Activated T-helper 17 cell treated with anti-CD3 and anti-CD28 coated beads, Interleukin-2, amount 50 U/mL, for 72 hours (primary cell): ENCODE measurements at places on chromosomes 16 and 17.
A peak's percentile ranks its signal among the peaks of the same experiment; 100 is the strongest.

- peaks cover 38% of the 10 kb centered on the region for H3K36me3 ChIP-seq
- ATAC-seq: peak; percentile 64
- H3K4me1 ChIP-seq: peaks cover 67% of the 10 kb centered on the region
- H3K27me3 ChIP-seq: no peaks in the 10 kb centered on the region
Observed at GRCh38 chr16:84600343-84601229, 17.3 kb downstream of the COTL1 start.

DNA sequence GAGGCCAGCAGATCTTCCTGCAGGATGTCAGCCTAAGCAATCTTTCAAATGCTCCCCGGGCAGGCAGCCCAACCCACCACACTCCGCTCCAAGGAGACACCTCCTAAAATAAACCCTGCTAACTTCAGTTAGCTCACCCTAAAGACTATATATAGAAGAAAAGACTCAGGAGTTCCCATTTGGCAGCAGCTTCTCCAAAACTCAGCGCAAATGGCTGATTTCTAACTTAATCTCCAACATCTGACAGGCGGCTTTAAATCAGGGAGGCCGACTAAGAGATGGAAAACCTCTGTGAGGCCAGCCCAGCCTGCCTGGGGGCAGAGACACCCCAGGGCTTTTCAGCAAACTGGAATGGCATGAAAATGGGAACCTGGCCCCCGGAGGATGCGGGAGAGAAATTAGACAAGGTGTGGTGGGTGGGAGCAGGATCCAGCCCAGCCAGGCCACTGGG, 91.6 kb downstream of the XYLT1 start:
- H3K36me3 ChIP-seq: no peaks in the 10 kb centered on the region
- H3K27ac ChIP-seq: peak overlapping the region; percentile 36
- ATAC-seq: no peak
- H3K4me1 ChIP-seq: peaks cover 40% of the 10 kb centered on the region
- H3K4me3 ChIP-seq: no peak overlapping the region

GRCh38 chr17:55442953-55443683, 21.5 kb upstream of the MMD start:
- H3K36me3 ChIP-seq: no peaks in the 10 kb centered on the region
- H3K4me1 ChIP-seq: no peaks in the 10 kb centered on the region
- no peak overlapping the region for H3K4me3 ChIP-seq
- peaks cover 3% of the 10 kb centered on the region for H3K27me3 ChIP-seq

DNA sequence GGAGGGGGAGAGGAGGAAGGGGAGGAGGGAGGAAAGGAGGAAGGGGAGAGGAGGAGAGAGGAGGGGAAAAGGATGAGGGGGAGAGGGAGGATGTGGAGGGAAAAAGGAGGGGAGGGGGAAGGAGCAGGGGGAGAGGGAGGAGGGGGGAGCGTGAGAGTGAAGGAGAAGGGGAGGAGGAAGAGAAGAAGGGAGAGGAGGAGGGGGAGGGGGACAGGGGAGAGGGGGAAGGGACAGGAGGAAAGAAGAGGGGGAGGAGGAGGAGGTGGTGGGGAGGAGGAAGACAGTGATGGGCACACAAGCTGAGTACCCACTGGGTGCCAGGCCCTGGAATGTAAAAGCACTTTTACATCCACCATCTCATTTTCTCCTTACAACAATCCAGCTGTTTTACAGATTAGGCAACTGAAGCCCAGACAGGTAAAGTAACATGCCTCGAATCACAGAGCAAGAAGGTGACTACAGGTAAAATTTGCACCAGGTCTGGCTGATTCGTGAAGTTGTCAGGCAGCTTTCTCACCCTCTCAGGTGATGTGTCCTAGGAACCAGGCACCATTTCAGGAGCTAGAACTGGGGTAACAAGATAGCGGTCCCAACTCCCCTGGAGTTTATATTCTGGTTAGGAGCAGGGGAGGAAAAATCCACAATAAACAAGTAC, 10.0 kb upstream of the LITAF start:
- no peaks in the 10 kb centered on the region for H3K36me3 ChIP-seq
- peaks cover 6% of the 10 kb centered on the region for H3K4me1 ChIP-seq
- no peaks in the 10 kb centered on the region for H3K27me3 ChIP-seq
- no peak for ATAC-seq

DNA sequence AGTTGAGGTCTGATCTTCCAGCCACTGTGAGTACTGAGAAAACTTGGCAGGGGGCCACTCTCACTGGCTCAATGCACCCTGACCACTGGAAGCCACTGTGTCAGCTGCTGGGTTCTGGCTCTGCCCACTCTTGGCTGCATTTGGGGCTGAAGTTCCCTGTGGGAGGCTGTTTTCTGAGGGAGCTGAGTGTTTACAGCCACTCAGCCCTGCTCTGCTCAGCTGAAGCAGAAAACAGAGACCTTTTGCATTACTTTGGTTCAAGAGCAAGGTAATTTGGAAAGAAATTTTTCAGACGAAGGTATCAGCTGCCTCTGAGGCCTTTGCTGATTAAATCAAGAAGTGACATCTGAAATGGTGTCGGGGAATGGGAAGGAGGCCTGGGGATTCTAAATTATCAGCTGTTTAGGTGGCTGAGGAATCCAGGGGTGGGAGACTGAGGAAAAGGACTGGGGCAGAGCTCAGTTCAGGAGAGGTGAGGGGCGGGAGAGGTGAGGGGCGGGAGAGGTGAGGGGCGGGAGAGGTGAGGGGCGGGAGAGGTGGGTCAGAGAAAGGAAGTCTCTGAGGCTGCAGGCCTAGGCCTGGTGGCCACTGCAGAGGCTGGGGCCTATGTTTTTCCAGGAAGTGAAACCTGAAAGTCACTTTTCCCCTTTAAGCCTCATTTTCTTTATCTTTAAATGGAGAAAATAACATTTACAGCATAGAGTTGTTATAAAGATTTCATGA, at the start of gene ACSM5:
TSS of gene ACSM5 (plus strand) at position 137 of the 723 bp plus-strand sequence. CDS start 1,951 bp downstream, outside the sequence.
- no peaks in the 10 kb centered on the region for H3K4me1 ChIP-seq
- no peak within 1 kb of the TSS for H3K4me3 ChIP-seq
- H3K27me3 ChIP-seq: peaks cover 14% of the 10 kb centered on the region
- no peak within 1 kb of the TSS for H3K27ac ChIP-seq

DNA sequence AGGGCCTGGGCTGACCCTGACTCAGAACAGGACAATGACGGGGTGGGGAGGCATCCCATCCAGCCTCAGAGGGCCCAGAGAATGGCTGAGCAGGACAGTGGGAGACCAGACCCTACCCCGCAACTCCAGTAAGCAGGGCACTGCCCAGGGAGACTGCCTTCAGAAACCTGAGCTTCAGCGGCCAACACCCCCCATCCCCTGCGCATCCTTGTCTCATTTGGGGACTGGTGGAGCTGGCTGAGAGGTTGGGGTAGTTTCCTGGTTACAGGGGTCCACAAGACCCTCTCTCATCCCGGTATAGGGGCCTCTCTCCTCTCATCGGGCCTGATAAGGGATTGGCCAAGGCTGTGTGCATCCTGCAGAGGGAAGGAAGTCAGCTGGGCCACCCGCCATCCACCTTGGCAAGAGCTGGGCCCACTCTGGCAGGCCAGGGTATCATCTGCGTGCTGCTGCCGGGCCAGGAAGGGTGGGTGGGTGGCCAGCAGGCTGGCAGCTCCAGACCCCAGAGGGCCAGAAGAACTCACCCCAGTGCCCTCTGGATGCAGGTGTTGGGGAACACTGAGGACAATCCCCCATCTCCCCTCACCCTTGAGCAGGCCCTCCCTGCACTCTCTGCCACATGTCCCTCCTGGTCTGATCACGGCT, 229.1 kb downstream of the KATNIP start:
- H3K27ac ChIP-seq: no peak overlapping the region
- H3K4me1 ChIP-seq: no peaks in the 10 kb centered on the region
- no peak overlapping the region for H3K4me3 ChIP-seq
- no peaks in the 10 kb centered on the region for H3K27me3 ChIP-seq
- ATAC-seq: no peak
- H3K36me3 ChIP-seq: no peaks in the 10 kb centered on the region

- H3K4me3 ChIP-seq: peak overlapping the region; percentile 84
- peak overlapping the region; percentile 93 for H3K27ac ChIP-seq
- peak; percentile 93 for ATAC-seq
- H3K36me3 ChIP-seq: no peaks in the 10 kb centered on the region
- peaks cover 22% of the 10 kb centered on the region for H3K4me1 ChIP-seq
Observed at GRCh38 chr17:7204828-7205461, 14.7 kb downstream of the DLG4 start.

DNA sequence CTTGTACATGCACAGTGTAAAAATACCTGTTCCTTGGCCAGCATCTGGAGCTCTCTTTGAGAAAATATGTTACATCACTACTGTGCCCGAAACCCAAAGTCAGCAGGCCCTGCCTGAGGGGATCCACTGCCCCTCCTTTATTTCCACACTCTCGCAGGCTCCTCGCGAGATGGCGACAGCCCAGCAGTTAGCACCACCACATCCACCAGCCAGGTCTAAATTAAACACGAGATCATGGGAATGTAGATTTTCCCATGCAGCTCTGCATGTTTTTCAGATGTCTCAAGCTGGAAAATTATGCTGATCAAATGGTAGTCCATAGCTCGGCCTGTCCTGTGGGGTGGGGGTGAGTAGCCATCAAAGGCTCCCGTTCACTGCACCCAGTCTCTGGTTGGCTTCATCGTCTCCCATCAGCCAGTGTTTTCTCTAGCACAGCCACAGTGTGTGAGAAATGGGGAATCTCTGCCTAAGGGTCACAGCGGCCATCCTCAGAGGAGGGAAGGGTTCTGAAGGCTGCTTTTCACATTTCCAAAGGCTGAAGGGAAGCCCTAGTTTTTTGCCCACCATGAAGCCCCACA, 34.7 kb downstream of the EPN2 start:
- no peak overlapping the region for H3K27ac ChIP-seq
- ATAC-seq: no peak
- peaks cover 8% of the 10 kb centered on the region for H3K4me1 ChIP-seq
- no peaks in the 10 kb centered on the region for H3K36me3 ChIP-seq
- no peak overlapping the region for H3K4me3 ChIP-seq
- peaks cover 8% of the 10 kb centered on the region for H3K27me3 ChIP-seq

DNA sequence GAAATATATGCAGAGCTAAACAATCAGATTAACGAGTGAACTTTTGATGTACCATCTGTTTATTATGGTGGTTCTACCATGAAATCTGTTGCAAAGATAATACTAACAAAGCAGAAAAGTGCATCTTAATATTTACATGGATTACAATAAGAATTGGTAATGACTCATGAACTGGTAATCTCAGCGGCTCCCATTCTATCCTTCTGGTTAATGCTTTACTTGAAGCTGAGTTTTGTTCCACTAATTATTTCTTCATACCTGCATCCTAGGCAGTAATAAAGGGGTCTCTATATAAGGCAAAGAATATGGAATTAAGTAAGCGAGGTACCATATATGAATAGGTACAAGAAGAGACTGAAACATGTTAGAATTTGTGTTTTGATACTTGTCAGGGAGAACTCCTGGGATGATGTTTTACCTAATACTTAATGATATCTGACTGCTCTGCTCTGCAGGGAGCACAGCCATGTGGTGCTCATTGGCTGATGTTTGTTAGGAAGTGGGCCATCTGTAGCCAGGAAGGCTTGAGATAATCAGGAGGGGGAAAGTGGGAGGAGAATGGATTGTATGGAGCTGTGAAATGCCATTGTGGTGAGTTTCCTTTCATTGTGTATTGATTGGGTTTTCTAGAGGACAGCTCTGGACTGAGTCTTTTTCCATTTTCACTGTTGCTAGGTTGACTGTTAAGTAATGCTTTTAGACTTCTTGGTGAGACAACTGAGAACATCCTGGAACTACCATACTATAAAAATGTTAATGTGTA, 52.6 kb downstream of the MAP2K6 start:
- H3K4me3 ChIP-seq: no peak overlapping the region
- no peaks in the 10 kb centered on the region for H3K4me1 ChIP-seq
- ATAC-seq: no peak
- H3K36me3 ChIP-seq: no peaks in the 10 kb centered on the region

DNA sequence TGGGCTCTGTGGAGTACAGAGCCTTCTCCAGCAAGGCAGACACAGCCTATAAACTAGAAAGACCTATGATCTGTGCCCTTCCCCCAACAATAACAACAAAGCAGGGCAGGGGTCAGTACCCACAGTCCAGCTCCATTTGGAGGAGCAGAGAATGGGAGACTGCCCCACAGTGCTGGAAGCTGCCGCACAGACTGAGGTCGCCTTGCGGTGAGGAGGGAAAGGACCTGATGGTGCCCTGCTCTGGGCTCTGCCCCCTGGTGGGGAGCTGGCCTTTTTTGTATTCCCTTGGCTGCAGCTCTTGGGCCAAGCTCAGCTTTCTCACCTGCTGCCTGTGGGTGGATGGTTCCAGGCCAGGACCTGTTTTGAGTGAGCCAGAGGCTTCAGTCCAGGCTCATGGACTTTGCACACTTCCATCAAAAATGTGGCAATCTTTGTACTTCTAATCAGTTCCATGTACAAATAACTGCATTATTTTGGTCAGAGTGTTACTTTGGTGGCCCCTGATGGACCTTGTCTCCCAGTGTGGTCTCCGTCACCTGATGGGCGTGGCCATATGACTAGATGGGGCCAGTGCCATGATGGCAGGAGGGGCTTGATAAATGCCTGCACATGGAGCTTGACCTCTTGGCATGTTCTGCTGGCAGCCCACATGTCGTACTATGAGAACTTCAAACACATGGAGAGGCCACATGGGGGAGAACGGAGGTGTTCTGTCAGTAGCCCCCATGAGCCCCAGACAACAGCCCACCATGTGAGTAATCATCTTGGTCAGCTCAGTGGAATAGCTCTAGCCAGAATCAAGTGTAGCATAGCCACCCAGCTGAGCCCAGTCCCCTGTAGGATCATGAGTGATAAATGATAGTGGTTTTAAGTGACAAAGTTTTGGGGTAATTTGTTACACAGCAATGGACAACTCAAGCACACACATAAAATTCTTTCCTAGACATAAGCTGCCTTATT, 24.2 kb downstream of the B9D1 start:
- peaks cover 22% of the 10 kb centered on the region for H3K27me3 ChIP-seq
- H3K36me3 ChIP-seq: no peaks in the 10 kb centered on the region
- no peak overlapping the region for H3K4me3 ChIP-seq
- peak; percentile 89 for ATAC-seq

DNA sequence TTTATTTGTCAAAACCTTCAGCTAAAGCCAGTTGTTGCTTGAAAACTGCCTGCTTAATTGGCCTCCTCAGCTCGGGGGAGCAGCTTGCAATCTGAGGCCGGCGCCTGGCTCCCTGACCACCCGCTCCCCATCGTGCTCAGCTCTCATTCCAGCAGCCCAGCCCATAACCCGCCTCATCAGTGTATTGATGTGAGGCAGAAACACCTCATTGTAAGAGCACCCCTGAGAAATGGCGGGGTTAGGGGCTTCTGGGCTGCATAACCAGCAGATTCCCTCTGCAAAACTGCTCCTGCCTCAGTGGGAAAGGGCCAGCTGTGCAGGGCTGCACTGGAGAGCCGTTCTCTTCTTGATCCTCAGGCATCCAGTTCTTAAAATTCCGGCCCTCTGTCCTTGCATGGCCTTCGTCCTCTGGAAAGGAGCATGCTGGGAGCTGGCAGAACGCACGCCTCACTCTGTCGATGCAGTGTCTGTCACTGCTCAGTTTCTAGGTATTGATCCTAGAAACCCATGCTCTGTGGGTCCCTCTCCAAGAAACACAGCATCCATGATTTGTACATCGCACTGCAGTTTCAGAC, 113.8 kb upstream of the CHMP6 start:
- H3K4me3 ChIP-seq: peak overlapping the region; percentile 87
- H3K36me3 ChIP-seq: peaks cover 78% of the 10 kb centered on the region
- peaks cover 36% of the 10 kb centered on the region for H3K4me1 ChIP-seq
- no peaks in the 10 kb centered on the region for H3K27me3 ChIP-seq

- H3K27me3 ChIP-seq: no peaks in the 10 kb centered on the region
- peak overlapping the region; percentile 91 for H3K4me3 ChIP-seq
- peaks cover 40% of the 10 kb centered on the region for H3K4me1 ChIP-seq
- H3K36me3 ChIP-seq: peaks cover 98% of the 10 kb centered on the region
Observed at GRCh38 chr17:56910509-56911235, 3.2 kb downstream of the TRIM25 start.
